ENCODE measurements at places on chromosomes 12 and 14.
A peak's percentile ranks its signal among the peaks of the same experiment; 100 is the strongest.

DNA sequence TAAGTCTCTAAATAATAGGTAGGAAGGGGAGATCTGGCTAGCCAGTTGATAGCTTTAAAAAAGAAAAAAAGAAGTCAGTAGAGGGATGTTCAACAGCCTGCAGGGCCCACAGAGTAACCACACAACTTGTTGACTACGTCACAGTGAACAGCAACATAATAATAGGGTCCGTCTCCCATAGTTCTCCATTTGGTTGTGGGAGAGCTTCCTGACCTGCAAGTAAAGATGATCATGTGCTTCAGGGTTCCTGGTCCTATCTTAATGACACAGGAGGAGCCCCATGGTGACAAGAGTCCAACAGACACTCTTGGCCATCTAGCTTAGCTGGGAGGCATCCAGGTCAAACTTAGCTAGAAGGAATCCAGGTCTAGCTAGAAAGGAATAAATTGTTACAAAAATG lies 36.2 kb downstream of the FGD6 start:
- DNase-seq, result no peak

GRCh38 chr12:109134186-109134917 lies 18.0 kb downstream of the ACACB start:
- no peak for DNase-seq

DNA sequence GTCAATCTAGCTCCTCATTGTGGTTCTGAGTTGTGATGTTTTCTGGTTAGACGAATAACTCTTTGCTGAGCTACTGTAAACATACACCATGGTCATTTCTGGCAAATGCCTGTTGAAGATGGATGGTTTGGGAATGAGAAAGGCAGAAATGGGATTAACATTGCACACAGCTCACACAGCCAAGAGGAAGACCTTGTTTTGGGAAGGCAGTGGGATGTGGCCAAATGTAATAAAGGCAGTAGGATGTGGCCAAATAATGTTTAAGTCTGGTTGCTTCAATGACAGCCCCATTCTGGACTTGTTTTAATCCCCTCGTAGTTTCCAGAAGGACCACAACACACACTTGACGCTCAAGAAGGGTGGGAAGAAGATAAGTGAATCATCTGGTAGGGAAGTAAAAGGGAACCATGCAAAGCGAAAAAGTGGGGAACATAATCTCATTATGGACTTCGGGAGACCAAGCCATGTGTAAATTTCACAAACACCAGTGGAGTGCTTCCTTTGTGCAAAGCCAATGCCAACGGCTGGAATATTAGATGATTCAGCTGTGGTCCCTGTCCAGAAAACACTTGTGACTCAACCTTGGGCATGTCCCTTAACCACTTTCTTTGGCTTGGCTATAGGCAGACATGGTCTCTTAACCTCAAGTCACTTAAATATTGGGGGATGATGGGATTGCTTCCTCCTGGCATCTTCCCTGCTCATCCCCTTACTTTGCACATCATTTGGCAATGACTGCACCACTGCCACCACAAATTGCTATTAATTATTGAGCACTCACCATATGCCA lies 284.4 kb upstream of the CRY1 start:
- no peak for DNase-seq

GRCh38 chr12:124277394-124278241 lies 17.3 kb upstream of the RFLNA start:
- peak; percentile 25 for DNase-seq

DNA sequence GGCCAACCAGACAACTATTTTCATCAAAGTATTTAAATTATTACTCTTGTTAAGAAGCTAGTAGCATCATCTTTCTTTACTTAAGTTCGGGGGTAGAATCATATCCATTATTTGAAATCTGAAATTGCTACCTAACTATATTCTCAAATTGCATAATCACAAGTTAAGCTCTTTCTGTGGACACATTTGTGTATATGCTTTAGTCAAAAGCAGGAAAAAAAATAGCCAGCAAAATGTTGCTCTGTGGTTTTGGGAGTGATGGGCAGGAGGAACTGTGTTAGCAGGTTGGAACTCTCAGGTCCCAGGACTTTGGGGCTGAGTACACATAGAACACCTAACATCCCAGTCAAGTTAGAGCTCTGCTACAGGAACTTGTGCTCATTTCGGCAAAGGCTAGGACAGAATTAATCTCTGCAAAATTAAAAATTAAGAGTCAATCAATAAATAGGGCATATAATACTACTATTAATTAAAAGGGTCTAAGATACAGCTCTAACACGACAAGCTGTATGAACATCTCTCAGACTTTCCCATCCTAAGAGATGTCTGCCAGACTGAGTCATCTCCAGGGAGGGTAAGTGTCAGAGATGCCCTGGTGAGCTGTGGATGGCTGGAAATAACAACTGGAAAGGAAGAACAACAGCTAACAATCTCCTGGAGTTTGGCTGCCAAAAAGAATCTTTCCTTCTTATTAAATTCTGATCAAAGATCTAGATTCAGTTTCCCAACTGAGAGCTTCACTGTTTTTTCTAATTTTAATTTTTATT lies 203.5 kb upstream of the GZMB start:
- DNase-seq, result no peak

DNA sequence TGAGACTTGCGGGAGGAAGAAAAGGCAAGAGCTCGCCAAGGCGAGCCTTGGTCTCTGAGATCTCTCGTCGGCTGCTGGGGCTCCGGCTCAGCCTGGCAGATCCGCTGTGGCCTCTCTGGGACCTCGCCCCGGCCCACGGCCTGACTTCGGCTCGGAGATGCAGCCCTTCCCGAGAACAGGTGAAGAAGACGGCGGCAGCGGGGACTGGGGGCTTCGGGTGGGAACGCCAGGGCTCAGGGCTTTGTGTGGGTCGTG lies 6.0 kb upstream of the HOXC9 start:
- no peak for DNase-seq

GRCh38 chr14:71384007-71384845 lies 477.0 kb downstream of the PCNX1 start:
- DNase-seq, result no peak

- DNase-seq, result peak; percentile 61
Observed at GRCh38 chr12:41967668-41968500, 176.8 kb downstream of the GXYLT1 start.

GRCh38 chr12:66947119-66947518 lies 268.2 kb upstream of the GRIP1 start:
- no peak for DNase-seq

GRCh38 chr12:109512608-109513007 lies 35.2 kb downstream of the UBE3B start:
- no peak for DNase-seq

- DNase-seq, result no peak
Observed at GRCh38 chr14:59583755-59584154, 7.1 kb upstream of the CCDC175 start.

DNA sequence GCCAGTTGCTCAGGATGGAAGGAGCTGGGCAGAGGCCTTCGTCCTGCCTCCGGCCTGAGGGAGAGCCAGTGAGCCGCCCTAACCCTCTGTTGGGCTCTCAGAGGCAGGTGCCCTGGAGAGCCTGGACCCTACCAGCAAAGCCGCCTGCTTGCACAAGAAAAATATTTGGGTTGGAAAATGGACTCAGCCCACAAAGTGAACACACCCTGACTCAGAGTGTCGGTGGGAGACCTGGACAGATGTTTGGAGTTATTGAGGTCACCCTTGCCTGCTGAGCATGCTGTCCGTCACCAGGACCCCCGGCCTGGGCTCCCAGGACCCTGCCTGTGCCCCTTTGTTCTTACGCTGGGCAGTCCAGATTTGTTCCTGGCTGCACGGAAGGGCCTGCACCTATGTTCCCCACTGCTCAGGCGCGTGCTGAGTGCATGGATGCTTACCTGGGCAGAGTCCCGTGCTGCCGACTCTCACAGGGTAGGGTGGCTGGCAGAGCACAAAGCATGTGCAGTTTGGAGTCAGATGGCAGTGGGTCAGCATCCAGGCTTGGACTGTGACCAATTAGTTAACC lies 22.4 kb downstream of the FAM181A start:
- DNase-seq, result no peak

DNA sequence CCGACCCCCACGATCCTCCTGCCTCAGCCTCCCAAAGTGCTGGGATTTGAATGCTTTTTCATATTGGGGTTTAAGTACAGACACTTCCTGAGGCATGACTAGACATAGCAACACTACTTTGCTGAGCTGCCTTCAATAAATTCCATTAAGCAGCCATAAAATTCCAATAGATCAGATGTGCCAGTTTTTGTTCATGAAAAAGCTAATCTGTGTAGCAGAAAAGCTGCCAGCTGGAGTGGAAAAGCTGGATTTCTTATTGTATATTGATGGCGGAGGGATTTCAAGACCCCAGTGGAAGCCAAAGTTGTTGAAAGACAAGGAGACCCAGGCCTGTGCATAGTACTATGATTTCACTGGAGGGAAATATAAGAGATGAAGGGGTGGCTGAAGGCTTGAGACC lies 209.0 kb upstream of the NUDT4 start:
- no peak for DNase-seq

GRCh38 chr12:45458854-45459807 lies 243.2 kb downstream of the ANO6 start:
- DNase-seq, result no peak

- no peak for DNase-seq
Observed at GRCh38 chr12:50099302-50100008, 4.4 kb upstream of the GPD1 start.

- peak; percentile 65 for DNase-seq
Observed at GRCh38 chr12:54958048-54958658, 26.4 kb downstream of the TESPA1 start.
